Suprapubic skin (tissue), 4 donors: ENCODE measurements at places on chromosomes 16 and 17.
A peak's percentile ranks its signal among the peaks of the same experiment; 100 is the strongest.

DNA sequence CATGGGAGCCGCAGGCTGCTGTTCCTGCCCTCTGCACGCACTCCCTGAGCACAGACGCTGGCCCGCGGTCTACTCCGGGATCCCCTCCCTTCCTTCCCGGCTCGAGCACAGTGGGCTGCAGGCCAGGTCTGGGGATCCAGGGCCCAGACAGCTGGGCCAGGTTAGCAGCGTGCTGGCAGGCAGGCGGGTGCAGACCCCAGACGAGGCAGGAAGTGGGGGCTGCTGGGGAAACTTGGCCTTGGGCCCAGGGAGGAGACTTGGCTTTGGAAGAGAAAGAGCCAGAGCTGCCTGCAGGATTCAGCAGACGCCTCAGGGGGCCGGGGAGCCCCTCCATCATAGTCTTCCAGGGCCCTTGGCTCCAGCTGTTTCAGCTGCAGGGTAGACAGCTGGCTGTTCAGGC lies 30.2 kb upstream of the ABCC3 start:
- no peak for DNase-seq

- DNase-seq = no peak
Observed at GRCh38 chr16:52450241-52450640, 96.7 kb downstream of the TOX3 start.

- no peak for DNase-seq
Observed at GRCh38 chr16:162271-162991, 3.3 kb upstream of the HBM start.

DNA sequence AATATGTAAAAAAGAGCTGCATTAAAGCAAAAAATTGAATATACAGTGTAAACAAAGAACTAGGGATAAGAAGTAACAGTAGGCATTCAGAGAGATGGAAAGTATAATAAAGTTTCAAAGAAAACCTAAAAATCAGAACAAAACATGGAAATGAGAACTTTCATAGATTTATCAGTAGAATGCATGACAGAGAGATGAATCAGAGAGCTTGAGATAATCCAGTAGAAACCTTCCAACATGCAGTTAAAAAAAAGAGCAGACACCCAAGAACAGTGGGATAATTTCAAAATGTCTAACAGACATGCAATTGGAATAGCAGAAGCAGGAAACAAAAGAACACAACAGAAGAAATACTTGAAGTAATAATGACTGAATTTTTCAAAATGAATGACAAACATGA lies 1384.2 kb downstream of the CDH11 start:
- no peak for DNase-seq

DNA sequence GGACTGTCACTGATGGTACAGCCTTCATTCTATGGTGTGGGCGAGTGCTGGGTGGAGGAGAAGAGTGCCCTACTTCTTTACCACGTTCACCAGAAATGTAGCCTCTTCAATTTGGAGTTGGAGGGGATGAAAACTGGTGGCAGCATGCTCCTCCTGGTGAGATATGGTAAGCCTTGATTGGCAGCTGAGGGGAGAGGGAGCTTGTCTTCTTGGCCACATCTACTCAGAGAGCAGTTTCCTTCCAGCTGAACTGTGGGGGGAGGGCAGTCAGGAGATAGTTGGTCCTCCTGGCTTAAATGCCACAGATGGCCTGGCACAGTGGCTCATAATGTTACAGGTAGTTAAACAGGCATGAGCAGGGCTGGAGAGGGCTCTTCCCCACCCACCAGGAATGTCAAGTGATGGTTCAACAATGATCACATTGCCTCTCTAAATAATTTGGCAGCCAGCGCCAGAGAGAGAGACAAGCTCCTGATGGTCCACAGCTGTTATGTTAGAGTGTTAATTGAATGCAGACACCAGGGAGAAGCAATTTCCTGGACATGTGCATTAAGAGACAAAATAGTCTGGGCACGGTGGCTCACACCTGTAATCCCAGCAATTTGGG lies 9.0 kb upstream of the MAPK3 start:
- DNase-seq = no peak

- DNase-seq = no peak
Observed at GRCh38 chr17:78000341-78000740, 41.8 kb downstream of the TNRC6C start.

GRCh38 chr16:82541103-82541502 lies 85.7 kb upstream of the CDH13 start:
- no peak for DNase-seq

DNA sequence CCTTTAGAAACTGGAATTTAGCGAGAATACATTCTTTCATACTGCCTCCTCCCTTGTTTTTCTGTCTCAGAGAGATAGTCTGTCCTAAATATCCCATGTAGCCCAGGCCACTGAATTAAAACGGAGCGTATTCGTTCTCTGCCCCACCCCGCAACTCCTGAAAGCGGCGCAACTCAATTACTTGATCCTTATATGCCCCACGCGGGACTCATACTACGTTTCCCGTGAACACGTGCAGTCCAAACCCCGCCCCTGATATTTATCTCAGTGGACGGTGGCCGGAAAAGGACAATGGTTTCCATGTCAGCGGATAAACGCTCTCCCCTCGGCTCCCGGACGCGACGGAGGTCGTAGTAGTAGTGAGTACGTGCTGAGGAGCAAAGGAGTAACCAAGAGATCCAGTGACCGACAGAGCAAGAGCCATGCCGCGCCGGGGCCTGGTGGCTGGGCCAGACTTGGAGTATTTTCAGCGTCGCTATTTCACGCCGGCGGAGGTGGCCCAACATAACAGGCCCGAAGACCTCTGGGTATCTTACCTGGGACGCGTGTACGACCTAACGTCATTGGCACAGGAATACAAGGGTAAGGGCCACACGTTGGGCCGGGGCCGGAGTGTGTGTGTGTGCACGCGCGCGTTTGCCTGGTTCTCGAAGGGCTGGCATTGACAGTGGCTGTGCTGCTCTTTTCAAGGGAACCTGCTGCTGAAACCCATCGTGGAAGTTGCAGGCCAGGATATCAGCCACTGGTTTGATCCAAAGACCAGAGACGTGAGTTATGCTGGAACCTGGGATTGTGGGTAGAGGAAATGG lies at the start of gene CYB5D1:
Gene CYB5D1 (plus strand): TSS at position 291 of the 809 bp plus-strand sequence. CDS start 132 bp downstream, at position 423.
- DNase-seq = peak; percentile 96

DNA sequence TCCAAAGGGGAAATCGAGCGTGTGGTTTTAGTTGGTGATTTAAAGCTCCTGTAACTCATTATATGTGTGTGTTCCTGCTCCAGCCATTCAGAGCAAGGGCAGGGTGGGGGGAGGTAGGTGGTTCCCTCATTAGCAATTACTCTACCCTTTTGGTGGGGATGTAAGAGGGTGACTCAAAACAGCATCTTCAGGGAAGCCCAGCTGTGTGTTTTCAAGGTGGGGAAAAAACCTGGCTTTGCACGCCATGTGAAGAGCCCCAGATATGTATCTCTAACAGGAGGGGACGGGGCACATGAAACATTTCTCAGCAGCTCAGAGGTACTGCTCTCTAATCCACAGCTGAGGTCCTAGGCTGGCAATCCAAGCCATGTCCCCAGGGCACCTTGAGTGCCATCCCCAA lies 241.3 kb upstream of the ZFHX3 start:
- no peak for DNase-seq

GRCh38 chr16:9060225-9060624 lies 31.2 kb upstream of the HAPSTR1 start:
- no peak for DNase-seq

- DNase-seq = no peak
Observed at GRCh38 chr16:87847785-87848675, 21.3 kb downstream of the SLC7A5 start.

DNA sequence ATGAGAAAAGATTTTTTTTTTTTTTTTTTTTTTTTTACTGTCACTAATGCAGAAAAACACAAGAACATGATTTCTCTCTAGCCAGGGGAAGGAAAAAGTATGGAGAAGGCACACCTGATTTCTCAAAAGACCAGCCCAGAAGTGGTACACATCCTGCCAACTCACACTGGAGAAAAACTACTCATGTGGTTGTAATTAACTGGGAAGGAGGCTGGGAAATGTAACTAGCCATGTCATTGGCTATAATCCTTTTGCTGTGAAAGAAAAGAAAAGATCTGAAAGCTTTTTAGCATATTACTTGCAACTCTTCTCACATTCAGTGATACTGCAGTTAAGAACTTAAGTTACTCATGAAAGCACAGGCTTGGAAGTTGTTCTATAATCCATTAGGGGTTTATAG lies 195.9 kb upstream of the PMFBP1 start:
- DNase-seq = no peak

GRCh38 chr17:52895272-52895671 lies 736.8 kb upstream of the CA10 start:
- no peak for DNase-seq
